ENCODE measurements at places on chromosomes 16 and 17.

- no peak for DNase-seq
These were observed 14.6 kb upstream of the CDH15 start for GRCh38 chr16:89156740-89157645.

- DNase-seq = no peak
These were observed 56.6 kb downstream of the LYRM1 start for GRCh38 chr16:20957153-20957552.

DNA sequence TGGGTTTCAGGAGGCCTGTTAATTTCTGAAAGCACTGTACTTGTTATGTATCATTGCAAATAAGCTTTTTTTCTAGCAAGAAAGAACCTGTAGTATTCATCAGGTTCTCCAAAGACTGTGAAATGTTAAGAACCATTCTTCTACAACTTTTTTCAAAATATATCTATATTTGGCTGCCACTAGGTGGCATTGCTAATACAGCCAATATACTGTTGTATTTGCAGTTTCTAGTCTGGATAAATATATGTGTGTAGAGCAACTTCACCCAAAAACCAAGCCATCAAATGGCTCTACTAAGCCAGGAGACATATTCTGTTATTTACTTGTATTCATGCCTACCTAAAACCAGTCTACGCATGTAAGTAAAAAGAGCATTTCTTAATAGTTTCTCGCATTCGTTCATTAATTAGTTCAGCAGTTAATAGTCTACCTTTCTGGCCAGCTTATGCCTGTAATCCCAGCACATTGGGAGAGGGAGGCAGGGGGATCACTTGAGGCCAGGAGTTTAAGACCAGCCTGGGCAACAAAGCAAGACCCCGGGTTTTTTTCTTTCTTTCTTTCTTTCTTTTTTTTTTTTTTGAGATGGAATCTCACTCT, 39.5 kb downstream of the VMP1 start:
- no peak for DNase-seq

DNA sequence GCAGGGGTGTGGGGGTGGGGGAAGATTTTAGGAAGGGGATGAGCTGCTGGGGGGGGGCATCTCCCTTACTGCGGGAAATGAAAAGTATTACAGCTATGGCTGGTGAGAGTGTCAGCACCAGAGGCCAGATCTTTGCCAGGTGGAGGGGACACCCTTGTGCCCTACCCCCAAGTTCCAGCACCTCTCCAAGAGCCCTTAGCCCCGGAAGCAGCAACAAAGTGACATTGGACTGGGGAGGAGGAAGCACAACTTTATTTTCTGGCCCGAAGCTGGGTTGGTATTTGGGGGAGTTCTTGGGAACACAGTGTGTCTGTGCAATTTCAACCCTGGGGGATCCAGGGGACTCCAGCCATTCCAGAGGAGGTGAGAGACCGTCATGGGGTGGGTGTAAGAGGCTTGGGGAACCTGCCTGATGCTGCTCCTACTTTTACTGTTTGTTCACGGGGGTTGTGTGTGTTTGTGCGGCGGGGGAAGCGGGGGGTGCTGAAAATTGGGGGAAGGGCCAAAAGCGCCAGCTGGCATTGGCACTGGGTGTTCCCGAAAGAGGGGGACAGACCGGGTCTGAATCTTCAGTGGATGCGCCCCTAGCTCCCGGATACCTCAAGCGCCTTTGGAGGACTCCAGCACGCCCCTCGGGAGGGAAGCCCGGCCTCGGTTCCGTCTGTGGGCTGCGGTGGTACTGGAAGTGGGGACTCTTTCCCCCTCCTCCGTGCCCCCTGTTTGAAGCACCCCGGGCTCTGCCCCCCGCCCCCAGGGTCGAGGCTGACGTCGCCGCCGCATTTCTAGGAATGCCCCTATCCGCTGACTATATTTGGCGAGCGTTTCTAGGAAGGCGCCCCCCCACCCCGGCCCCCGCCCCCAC, 230.3 kb downstream of the MRTFB start:
- DNase-seq = peak; percentile 33

- no peak for DNase-seq
These were observed 8.6 kb upstream of the METTL9 start for GRCh38 chr16:21590796-21591195.

DNA sequence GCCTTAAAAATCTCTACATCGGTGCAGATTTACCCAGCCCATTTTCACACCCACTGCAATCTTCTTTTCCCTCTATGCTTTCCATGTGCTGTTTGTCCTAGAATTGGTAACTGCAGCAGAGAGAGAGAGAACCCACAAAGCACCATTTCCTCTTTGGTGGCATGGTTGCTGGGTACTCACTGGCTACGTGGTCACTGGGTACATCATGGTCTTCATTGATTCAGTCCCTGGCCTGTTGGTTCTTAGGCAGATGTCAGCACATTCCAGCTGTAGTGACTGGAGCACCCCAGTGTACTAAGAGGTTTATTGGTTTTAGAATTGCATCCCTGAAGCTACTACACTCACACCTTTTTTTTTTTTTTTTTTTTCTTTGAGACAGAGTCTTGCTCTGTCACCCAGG, 156.1 kb upstream of the CACNG5 start:
- DNase-seq = no peak

- DNase-seq = peak; percentile 31
These were observed 503 bp downstream of the C16orf54 start for GRCh38 chr16:29745121-29745852.

- no peak for DNase-seq
These were observed 29.1 kb downstream of the BPTF start for GRCh38 chr17:67854378-67854777.

GRCh38 chr16:26453215-26453614, 613.5 kb upstream of the C16orf82 start:
- DNase-seq = no peak

GRCh38 chr17:1977583-1978395, 47.3 kb downstream of the RTN4RL1 start:
- no peak for DNase-seq

DNA sequence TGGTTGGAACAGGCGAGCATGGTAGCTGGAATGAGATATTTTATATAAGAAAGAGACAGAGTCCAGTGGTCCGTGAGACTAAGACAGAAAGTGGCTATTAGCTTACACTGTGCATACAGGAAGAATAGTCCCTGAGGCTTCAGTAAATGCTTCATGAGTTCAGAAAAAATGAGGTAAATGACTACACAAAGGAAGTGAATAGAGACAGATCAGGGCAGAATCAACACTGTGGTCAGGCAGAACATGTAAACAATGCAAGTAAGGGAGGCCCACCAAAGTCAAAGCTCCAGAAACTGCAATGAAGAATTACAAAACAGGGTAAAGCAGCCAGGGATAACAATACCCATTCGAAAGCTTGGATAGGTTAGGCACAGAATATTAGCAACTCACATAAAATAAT, 4.8 kb downstream of the ABCA10 start:
- no peak for DNase-seq
